OCI-LY7 (cell line): ENCODE measurements at places on chromosomes 2 and 18. TPM values are rescaled to one million over a fixed set of nuclear protein-coding genes. Genes with fewer than 3 reads are reported as not detected.
A peak's percentile ranks its signal among the peaks of the same experiment; 100 is the strongest.

GRCh38 chr2:161115605-161116380 lies 44.4 kb upstream of the TANK start:
- no peak for DNase-seq

DNA sequence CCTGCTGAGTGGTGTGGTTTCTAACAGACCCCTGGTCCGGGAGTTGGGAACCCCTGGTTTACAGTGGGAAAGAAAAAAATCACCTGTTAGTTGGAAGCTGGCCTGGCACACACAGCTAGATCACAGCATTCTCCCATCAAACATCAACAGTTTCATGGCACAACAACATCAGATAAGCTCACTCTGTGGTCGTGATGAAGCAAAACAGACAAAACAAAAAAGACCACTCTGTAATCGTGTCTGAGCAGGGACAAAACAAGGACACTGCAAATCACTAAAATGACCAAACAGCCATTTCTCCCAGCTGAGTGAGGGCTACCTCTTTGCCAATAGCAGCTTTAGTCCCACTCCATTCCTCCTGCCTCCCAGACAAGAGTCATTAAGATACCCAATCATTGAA lies 9.0 kb upstream of the IMPACT start:
- no peak for DNase-seq

- DNase-seq, result no peak
Measured at GRCh38 chr2:216635171-216635570, 2.0 kb downstream of the IGFBP2 start.

GRCh38 chr2:129903586-129904425 lies 75.7 kb upstream of the RAB6C start:
- DNase-seq, result peak; percentile 9

- no peak for DNase-seq
Measured at GRCh38 chr18:23809415-23809814, 120.2 kb downstream of the LAMA3 start.

DNA sequence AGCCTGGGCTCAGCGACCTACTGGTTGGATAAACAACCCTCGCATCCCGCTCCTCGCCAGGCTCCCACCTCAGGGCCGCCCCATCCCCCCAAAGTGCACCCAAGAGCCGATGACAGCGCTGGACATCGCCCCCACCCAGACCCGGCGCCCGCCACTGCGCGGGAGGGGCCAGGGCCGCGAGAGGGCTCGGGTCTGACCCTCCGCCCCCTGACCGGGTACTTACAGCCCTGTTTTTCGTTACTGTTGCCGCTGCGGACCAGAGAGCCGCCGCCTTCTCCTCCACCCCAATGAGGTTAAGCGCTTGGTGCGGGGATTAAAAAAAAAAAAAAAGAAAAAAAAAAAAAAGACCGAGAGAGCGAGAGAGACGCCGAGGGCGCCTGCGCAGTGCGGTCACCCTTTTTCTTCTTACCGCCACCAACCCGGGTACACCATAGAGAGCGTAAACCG lies at the start of gene CLASP1:
Gene CLASP1 (minus strand): TSS at position 314 of the 447 bp plus-strand sequence. CDS start 43,567 bp downstream, outside the sequence.
- no peak for DNase-seq

DNA sequence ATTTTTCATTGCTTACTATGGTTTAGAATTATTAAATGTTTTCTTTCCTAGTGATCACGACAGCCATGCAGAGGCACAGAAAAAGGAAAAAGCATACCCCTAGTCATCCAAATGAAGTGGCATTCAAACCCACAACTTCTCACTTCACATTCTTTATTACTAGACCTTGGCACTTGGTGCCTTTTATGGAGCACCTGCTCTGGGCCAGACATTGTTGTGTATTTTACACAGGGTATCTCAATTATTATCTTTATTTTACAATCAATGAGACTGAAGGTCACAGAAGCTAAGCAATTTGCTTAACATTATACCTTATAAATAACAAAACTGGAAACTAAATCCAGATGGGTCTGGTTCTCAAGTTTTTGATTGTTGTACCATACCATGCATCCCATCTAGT lies 235.3 kb downstream of the LRATD1 start:
- DNase-seq, result no peak

- no peak for DNase-seq
Measured at GRCh38 chr2:227623226-227623625, 5.9 kb downstream of the SCYGR4 start.

SLC5A7 gene
- total RNA-seq, result not detected in 2 replicates

- no peak for DNase-seq
Measured at GRCh38 chr2:219551441-219552381, 7.9 kb downstream of the TMEM198 start.

DNA sequence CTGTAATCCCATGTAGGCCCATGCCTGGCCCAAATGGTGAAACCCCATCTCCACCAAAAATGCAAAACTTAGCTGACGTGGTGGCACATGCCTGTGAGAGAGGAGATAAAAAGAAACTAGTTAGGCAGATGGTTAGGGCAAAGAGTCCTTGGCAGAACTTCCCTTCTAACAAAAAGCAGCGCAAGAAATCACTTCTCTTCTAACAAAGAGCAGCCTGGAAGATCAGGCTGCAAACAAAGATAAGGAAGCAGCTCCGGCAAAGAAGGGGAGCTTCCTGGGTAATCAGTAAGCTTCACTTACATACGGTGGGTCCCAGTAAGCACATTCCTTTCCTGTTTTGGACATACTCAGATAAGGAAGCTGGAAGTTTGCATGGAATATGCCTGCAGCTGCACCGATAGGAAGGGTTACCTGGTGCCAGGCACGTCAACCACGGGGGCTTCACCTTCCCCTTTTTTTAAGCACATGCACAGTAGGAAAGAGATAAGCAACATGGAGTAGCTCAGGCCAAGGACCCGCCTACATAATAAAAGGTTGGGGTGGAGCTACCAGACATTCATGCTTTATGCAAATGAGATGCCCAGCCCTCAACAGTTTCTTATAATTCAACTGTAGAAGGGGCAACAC lies 61.0 kb upstream of the SLC25A52 start:
- no peak for DNase-seq

DNA sequence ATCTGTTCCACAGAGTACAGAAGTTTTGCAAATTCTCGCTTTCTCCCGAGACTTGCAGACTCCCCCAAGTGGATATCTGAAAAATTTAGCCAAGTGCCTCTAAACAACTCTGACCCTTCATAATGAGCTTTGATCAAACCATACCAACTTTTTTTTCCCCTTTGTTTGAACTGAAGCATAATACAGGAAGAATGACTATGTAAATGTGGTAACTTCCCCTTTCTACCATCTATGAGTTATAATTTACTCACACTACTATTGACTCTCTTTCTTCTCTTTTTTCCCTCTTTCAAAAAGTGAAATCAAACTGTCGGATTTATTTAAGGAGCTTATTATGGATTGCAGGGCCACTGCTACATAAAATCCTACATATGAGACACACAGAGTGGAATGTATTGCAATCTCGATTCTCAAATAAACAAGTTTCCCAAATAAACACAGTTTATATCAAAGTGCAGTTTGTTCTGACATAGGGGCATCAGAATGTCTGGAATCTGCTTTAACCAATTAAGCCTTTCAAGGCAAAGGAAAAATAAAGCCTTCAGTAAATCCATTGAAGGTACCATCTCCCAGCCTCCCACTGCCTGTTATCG lies 1.4 kb upstream of the ZNF804A start:
- DNase-seq, result peak; percentile 91

MYO3B gene
- not detected in 2 replicates for total RNA-seq

ACMSD gene
- total RNA-seq, result not detected in 2 replicates

GRCh38 chr2:184530239-184530638 lies 68.1 kb upstream of the ZNF804A start:
- no peak for DNase-seq

ALKAL2 gene
- total RNA-seq, result not detected in 2 replicates

DNA sequence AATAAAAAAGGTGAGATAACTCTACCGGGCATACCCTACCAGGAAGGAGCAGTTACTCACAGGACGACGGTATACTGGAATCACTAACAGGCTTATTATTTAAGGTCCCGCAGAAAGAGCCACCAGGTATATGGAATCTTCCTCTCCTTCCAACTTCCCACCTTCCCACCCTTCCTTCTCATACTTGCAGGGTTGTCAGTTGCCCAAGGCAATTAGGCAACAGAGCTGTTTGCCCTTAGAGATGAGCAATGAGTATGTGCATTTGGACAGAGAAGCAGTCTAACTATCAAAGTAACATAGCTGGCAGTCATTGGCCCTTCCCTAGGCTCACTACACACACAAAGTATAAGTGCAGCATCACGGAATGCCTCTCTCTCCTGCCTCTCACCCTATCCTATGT lies 32.1 kb upstream of the EVA1A start:
- no peak for DNase-seq

DNA sequence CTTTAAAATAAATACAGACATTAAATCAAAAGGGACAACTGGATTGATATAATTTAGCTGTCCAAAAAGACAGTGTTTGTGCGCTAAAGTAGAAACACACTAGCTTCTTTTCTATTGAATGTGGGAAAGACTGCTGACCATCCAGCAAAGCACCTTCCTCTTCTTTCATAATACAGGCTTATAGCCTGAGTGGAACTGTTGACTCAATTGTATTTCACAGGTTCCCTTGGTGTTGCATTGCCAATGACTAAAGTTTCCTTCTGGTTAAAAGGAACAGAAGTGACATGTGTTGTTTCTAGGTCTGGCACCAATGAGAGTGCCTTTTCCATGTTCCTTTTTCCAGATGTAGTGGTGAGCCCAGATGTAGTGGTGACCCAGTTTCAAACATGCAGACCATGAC lies 412.3 kb downstream of the RNF144A start:
- DNase-seq, result no peak

ABCB11 gene
- total RNA-seq, result 0.04 TPM in 1 of 2 replicates, not detected in the other

DNA sequence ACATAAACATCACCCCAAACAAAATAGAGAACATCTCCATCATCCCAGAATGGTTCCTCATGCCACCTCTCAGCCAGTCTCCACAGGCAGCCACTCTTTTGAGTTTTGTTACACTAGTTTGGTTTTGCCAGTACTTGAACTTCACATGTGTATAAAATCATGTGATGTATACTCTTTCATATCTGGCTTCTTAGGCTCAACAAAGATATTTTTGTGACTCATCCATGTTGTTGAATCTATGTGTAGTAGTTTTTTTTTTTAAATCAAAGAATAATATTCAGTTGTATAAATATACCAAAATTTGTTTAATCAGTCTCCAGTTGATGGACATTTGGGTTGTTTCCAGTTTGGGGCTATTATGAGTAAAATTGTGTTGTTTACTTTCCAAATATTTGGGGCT lies 75.9 kb downstream of the PMS1 start:
- DNase-seq, result no peak

ROCK1 gene
- 69.6 and 75.6 TPM in 2 replicates for total RNA-seq

TXNDC2 gene
- not detected in 2 replicates for total RNA-seq

GRCh38 chr2:143087033-143087432 lies 42.2 kb upstream of the ARHGAP15 start:
- no peak for DNase-seq
